Activated naive CD4-positive, alpha-beta T cell treated with Interleukin-2 at 50 U/mL for 16 hours (primary cell): ENCODE measurements at places on chromosomes 7 and 10.

- no peak for DNase-seq
These were observed 96.9 kb upstream of the FGFR2 start for GRCh38 chr10:121694966-121695643.

DNA sequence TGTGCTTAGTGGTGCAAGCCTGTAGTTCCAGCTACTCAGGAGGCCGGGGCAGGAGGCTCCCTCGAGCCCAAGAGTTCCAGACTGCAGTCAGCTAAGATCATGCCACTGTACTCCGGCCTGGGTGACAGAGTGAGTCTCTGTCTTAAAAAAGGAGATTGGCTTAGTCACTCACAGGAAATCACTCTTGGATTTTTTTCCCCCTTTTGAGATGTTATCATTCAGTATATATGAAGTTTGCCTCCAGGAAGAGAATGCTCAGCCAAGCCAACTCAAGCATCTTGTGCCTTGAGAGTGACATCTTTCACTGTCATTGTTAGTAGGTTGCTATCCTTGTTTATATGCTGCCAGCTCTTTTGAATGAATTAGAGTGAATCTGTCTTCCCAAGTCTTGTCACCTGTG, 28.0 kb downstream of the NIPSNAP2 start:
- DNase-seq = no peak

GRCh38 chr7:30941582-30942323, 22.0 kb upstream of the GHRHR start:
- DNase-seq = no peak

GRCh38 chr7:36943591-36944435, 219.5 kb upstream of the AOAH start:
- DNase-seq = no peak
